RPMI8226 (cell line): ENCODE measurements at places on chromosomes 6 and 20.

DNA sequence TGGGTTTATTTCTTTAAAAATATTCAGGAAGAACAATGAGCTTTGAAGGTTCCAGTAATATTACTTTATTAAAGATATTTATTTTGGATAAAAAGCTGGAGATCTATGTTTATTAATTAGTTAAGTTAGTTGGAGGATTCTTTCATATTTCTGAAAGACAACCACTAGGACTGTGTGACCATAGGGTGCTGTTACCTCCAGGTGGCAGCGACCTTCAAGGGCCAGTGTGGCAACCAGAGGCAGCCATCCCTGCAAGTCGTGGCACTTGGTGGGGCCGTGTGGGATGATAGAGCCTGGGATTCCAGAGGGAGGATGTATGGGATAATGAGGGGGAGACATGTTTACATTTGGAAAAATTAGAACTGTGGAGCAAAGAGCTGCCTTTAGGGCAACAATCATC is 95.5 kb upstream of the SCP2D1 start:
- no peak for DNase-seq

DNA sequence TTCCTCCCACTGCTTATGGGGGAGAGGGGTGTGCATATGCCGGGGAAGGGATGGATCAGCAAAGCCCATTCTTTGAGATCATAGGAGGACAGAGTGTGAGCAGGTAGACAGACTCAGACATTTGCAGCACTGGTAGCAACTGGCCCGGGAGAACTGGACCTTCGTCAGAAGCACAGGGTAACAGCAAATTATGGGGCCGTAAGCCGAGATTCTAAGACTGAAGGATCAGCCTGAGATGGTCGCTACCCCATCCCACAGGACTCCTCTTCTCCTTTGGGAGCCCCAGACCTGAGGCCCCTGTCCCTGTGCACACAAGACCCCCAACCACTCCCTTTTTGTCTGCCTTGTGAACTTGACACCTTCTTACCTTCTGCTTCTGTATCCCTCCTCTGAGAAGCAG is 106.5 kb downstream of the TOX2 start:
- no peak for DNase-seq

- no peak for DNase-seq
These were observed 338.3 kb upstream of the KCNQ5 start for GRCh38 chr6:72283571-72283970.

GRCh38 chr6:25027221-25027916 is 91.6 kb upstream of the RIPOR2 start:
- DNase-seq = peak; percentile 93
